ENCODE measurements at places on chromosomes 7 and 10. TPM values are rescaled to one million over a fixed set of nuclear protein-coding genes. Genes with fewer than 3 reads are reported as not detected.

- H3K4me3 ChIP-seq, result no peak overlapping the region
- no peaks in the 10 kb centered on the region for H3K27me3 ChIP-seq
- peak overlapping the region; percentile 28 for H3K27ac ChIP-seq
- no peaks in the 10 kb centered on the region for H3K36me3 ChIP-seq
Measured at GRCh38 chr10:63672491-63672890, 151.3 kb downstream of the REEP3 start.

DNA sequence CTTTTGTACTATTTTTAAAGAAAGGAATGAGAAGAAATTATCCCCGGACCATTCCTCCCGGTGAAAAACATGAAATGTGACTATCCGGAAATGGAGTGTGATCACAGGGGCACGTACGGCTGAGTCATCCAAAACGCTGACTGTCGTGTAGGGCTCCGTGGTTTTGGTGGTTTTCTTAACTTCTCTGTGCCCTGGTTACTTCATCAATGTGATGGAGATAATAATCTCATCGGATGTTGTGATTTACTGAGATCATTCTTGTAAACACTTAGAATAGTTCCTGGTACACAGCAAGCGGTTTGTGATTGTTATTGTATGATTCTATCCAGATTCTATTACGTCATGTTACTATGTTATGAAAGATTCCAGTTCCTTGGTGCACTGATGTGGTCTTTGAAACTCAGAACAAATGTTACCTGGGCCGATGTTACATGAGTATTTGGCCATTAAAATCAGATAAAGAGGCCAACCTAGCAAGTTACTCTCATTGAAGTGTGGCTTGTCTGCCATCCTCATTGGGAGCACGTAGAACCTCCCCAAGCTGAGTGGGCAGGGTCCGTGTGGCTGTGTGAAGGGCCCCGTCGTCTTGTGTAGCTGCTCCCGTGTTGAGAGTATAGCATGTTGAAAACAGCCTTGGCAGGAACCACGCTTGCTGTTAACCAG lies 99.5 kb downstream of the CAMK1D start:
- no peaks in the 10 kb centered on the region for H3K36me3 ChIP-seq
- peaks cover 41% of the 10 kb centered on the region for H3K4me1 ChIP-seq
- peak overlapping the region; percentile 94 for H3K27ac ChIP-seq
- H3K27me3 ChIP-seq, result no peaks in the 10 kb centered on the region

- peak overlapping the region; percentile 94 for H3K4me3 ChIP-seq
- no peaks in the 10 kb centered on the region for H3K36me3 ChIP-seq
- H3K4me1 ChIP-seq, result peaks cover 39% of the 10 kb centered on the region
- no peaks in the 10 kb centered on the region for H3K27me3 ChIP-seq
Measured at GRCh38 chr7:33108554-33109004, 625 bp downstream of the RP9 start.

DNA sequence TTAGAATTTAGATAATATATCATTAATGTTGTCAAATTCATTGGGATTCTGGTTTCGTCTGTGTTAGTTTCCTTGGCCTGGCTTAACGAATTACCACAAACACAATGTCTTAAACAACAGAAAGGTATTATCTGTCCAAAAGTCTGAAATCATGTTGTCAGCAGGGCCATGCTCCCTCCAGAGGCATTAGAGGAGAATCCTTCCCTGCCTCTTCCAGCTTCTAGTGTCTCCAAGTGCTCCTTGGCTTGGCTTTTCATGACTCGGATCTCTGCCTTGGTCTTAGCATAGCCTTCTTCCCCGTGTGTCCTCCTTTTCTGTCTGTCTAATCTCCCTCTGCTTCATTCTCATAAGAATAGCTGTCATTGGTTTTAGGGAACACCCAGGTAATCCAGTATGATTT lies 482.5 kb downstream of the SEMA3D start:
- peaks cover 25% of the 10 kb centered on the region for H3K4me1 ChIP-seq
- no peak overlapping the region for H3K4me3 ChIP-seq
- DNase-seq, result no peak
- H3K27me3 ChIP-seq, result no peaks in the 10 kb centered on the region
- H3K27ac ChIP-seq, result no peak overlapping the region

DNA sequence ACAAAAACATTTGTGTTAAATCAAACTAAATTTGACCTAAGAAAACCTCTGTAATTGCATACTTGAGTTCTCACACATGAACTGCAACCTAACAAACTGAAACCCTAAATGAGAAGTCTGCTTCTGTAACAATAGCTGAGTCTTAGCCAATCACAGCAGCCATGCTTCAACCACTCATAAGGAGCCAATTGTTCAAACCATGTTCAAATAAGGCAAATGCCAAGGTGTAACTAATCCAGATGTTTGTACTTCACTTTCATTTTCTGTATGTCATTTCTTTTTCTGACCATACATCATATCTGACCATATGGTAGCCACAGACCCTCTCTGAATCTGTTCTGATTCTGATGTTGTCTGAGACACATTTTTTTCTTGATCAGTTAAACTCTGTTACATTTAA lies 47.5 kb upstream of the ANTXRL start:
- H3K36me3 ChIP-seq, result peaks cover 4% of the 10 kb centered on the region
- peaks cover 33% of the 10 kb centered on the region for H3K27me3 ChIP-seq
- no peak overlapping the region for H3K4me3 ChIP-seq
- no peak overlapping the region for H3K27ac ChIP-seq

- H3K36me3 ChIP-seq, result no peaks in the 10 kb centered on the region
- no peaks in the 10 kb centered on the region for H3K27me3 ChIP-seq
- no peak for DNase-seq
- no peak overlapping the region for H3K4me3 ChIP-seq
Measured at GRCh38 chr10:11037991-11038390, 20.3 kb downstream of the CELF2 start.

DNA sequence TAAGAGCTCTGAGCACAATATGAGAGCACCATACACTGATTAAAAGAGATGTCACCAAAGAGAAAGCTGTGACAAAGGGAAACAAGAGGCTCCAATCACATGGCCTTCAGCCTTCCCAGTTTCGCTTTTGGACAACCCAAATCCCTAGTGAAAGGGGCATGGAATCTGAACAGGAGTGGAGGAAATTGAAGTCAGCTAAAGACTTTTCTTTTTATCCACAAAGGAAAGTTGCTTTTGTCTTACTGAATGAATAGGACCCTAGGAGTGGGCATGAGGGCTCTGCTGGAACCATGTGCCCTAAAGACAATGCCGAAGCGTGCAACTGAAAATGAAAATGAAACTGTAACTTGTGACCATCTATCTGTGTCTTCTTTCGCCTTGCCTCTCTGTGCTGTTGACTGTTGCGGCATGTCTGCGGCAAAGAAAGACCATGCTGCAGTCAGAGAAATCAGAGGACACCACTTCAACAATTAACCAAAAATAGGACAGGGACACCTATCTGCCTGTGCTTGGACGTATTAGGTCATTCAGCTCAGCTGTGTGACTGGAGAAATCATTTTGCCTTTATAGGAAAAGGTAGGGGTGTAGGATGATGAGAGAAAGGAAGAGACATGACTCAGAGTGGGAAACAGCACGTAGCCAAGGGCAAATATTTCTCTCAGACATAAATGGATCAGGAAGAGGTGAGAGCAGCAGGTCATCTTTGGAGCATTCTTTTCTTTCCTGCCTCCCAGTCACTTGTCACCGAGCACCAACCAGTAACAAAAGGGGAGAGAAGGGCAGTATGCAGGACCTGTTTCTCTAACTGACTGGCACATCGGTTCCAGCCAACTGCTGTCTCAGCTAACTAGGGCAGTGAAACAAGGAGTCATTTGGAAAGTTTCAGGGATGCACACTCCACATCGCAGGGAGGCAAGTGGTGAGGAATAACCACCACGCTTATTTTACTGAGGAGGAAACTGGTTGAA lies 12.3 kb downstream of the CAV2 start:
- H3K36me3 ChIP-seq, result peaks cover 4% of the 10 kb centered on the region
- no peak for DNase-seq
- H3K4me1 ChIP-seq, result peaks cover 43% of the 10 kb centered on the region
- H3K27me3 ChIP-seq, result no peaks in the 10 kb centered on the region
- H3K27ac ChIP-seq, result peak overlapping the region; percentile 60

DNA sequence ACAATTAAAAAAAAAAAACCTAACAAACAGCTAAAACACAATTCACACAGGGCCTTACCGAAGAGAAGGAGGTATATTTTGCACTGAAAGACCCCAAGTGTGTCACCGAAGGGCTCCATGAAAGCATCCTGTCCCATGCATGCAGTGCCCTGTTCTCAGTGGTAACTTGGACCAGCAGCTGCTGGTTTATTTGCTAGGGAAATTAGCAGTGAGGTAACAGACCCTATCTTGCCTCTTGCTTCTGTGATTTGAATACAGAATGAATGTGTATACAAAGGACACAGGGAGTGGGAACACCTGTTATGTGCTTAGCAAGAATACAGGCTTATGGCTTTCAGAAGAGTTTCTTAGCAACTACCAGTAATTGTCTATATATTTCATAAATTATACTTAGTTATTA lies at the start of gene HEPACAM2:
HEPACAM2 (minus strand) TSS at position 160 of the 400 bp plus-strand sequence.
- H3K36me3 ChIP-seq, result no peaks in the 10 kb centered on the region
- H3K4me3 ChIP-seq, result no peak within 1 kb of the TSS
- H3K4me1 ChIP-seq, result peaks cover under 1% of the 10 kb centered on the region
- H3K27ac ChIP-seq, result no peak within 1 kb of the TSS
- H3K27me3 ChIP-seq, result peaks cover 44% of the 10 kb centered on the region

DNA sequence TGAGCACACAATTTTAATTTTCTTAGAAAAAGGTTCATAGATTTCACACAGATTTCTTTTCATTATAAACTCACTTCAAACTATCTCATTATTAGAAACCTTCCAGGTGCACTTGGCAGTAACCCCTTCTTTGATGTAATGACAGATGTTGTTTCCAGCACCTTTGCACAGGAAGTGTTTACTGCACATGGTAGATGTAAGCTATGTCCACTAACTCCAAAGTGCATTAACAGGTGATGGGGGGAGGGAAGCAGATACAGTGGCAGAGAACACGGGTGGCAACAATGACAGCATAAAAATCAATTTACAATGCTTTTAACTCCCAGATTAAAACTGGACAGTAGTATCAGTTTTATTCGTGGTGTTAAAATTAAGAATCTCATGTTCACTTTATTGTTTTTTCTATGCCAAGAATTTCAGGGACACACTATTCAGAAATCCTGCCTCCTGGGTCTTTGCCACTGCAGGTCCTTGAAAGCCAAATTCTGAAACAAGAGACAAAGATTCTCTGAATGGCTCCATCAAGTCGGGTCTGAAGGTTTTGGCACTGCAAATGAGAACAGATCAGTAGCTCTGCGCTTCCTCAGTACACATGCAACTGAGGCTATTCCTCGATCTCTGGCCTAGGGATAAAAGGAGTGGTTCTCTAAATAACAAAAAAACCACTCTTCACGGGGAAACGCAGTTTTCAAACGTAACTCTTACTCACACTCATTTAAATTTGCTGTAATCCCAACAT lies 187.7 kb downstream of the JAZF1 start:
- no peak for DNase-seq
- H3K27ac ChIP-seq, result no peak overlapping the region
- peaks cover 5% of the 10 kb centered on the region for H3K36me3 ChIP-seq
- H3K27me3 ChIP-seq, result no peaks in the 10 kb centered on the region
- H3K4me1 ChIP-seq, result peaks cover 36% of the 10 kb centered on the region
- H3K4me3 ChIP-seq, result no peak overlapping the region

DNA sequence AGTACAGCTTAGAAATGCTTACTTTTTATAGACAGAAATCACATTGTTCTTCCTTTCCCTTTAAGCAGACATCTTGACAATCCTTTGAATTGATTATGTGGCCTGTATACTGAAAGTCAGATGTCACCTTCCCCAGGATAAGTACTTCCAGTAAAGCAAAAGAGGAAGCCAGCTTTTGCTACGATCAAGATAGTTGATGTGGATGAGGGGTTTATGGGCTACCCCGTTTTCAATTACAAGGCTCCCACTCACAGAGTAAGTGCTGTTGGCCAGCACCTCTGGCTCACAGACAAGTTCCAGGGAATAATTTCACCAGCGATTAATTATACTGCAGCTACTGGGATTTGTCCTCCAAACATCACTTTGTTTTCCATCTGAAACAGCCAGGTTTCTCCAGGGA lies 95.1 kb upstream of the SAMD8 start:
- peaks cover 4% of the 10 kb centered on the region for H3K4me1 ChIP-seq
- DNase-seq, result no peak
- no peaks in the 10 kb centered on the region for H3K27me3 ChIP-seq

SCD gene
- 72.2 TPM for total RNA-seq

PPP1R3C gene
- 39.8 TPM for total RNA-seq

GFRA1 gene
- 73.3 TPM for total RNA-seq
